Left ventricle myocardium inferior (tissue), 1 donor: ENCODE measurements at places on chromosomes 11 and 22. TPM values are rescaled to one million over a fixed set of nuclear protein-coding genes. Genes with fewer than 3 reads are reported as not detected.

DNA sequence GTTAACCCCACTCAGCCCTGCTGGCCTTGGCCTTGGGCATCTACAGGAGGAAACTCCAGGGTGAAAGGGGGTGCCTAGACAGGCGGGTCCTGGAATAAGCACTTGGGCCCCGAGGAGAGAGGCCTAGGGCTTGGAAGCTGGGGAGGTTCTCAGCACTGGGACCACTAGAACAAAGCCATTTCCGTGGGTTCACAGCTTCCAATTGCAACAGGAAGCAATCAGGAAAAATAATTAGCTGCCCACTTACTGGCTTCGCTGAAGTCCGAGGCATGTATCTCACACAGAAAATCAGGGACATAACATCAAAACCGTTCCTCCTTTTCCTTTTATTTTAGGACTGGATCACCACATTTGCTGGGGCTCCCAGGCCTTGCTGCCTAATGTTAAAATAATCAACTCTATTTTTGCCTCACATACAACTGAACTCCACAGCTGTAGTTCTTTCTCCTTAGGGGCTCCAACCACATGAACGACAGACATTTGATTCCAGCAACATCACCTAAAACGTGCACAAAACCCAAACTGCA, 161.1 kb upstream of the GRK3 start:
- no peaks in the 10 kb centered on the region for H3K36me3 ChIP-seq
- H3K4me3 ChIP-seq, result peak overlapping the region; percentile 88
- no peak for DNase-seq
- H3K27ac ChIP-seq, result peak overlapping the region; percentile 94

- H3K4me1 ChIP-seq, result peaks cover 58% of the 10 kb centered on the region
- peak within 1 kb of the TSS; percentile 91 for H3K4me3 ChIP-seq
- H3K27me3 ChIP-seq, result no peaks in the 10 kb centered on the region
These were observed at the start of gene EIF4ENIF1 for GRCh38 chr22:31489632-31490495. Gene EIF4ENIF1 (minus strand): TSS chr22:31489842. CDS start chr22:31488718, 1,124 bp downstream.

DNA sequence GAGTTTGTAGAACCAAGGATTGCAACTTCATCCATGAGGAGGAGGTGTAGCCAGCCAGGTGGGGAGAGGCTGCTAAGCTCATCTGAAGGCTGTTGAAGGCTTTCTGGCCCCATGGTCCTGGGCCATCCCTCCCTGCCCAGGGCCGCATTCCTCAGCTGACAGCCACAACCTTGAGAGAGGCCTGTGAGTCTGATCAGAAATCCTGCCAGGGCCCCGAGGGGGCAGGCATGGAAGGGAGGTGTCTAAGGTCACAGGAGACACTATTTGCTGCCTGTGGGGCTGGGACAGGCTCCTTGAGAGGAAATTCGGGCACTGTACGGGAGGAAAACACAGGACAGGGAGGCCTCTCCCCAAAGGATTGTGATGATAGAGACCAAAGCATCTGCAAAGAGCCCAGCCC, 88.1 kb upstream of the IGLL5 start:
- H3K36me3 ChIP-seq, result no peaks in the 10 kb centered on the region
- no peak overlapping the region for H3K27ac ChIP-seq
- H3K27me3 ChIP-seq, result peaks cover 57% of the 10 kb centered on the region
- no peak for DNase-seq
- no peak overlapping the region for H3K4me3 ChIP-seq
- no peaks in the 10 kb centered on the region for H3K4me1 ChIP-seq

- H3K36me3 ChIP-seq, result no peaks in the 10 kb centered on the region
- H3K27ac ChIP-seq, result no peak overlapping the region
- no peak for DNase-seq
- peaks cover 3% of the 10 kb centered on the region for H3K27me3 ChIP-seq
- no peak overlapping the region for H3K4me3 ChIP-seq
These were observed 105.0 kb upstream of the RAG2 start for GRCh38 chr11:36703055-36703404.

The CDKN1C gene
- total RNA-seq, result 33.0 TPM

- no peaks in the 10 kb centered on the region for H3K27me3 ChIP-seq
- peak overlapping the region; percentile 80 for H3K27ac ChIP-seq
- no peaks in the 10 kb centered on the region for H3K36me3 ChIP-seq
- no peak overlapping the region for H3K4me3 ChIP-seq
These were observed 283.7 kb upstream of the ANO3 start for GRCh38 chr11:26048271-26048670.

DNA sequence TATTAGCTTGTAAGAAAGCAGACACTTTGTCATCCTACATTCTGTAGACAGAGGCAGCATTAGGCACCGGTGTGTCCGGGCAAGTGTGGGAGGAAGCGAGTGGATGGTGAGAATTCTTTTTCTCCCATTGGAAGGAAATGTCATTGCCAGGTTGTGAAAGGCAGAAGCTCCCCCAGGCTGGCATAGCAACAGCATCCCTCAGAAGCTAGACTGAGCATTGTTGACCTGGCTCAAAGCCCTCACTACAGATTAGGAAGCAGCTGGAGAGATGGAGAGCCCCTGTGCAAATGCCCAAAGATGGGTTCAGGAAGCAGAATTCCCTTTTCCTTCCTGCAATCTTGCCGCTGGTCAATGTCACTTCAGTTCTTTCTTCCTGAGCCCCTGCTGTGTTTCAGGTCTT, 1299.3 kb downstream of the TBC1D22A start:
- no peak overlapping the region for H3K4me3 ChIP-seq
- peaks cover 55% of the 10 kb centered on the region for H3K27me3 ChIP-seq
- H3K4me1 ChIP-seq, result no peaks in the 10 kb centered on the region
- DNase-seq, result no peak

GRCh38 chr11:111417011-111417765, 38.1 kb upstream of the POU2AF1 start:
- H3K36me3 ChIP-seq, result no peaks in the 10 kb centered on the region
- H3K4me3 ChIP-seq, result no peak overlapping the region
- DNase-seq, result no peak
- peak overlapping the region; percentile 4 for H3K27ac ChIP-seq
- no peaks in the 10 kb centered on the region for H3K27me3 ChIP-seq

- H3K4me1 ChIP-seq, result peaks cover 22% of the 10 kb centered on the region
- H3K27me3 ChIP-seq, result no peaks in the 10 kb centered on the region
- DNase-seq, result peak; percentile 19
These were observed 173.2 kb upstream of the SORL1-AS1 start for GRCh38 chr11:121625777-121626506.

DNA sequence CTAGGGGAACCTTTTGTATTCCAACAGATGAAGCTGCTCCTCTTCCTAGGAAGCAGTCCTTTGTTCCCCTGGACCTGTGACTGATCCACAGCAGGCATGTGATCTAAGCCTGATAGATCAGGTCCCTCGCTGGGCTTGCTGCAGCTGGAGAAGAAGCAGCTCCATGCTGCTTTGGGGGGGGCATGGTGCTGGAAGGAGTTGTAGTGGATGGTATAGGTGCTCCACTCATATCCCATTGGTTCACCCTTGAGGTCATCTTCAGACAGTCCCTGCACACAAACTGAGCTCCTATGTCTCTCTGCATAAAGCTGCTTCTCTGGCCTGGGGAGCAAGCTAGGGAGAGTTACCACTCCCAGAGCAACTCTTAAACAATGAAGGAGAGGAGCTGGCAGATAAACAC, 9.5 kb upstream of the RIC3 start:
- no peak overlapping the region for H3K4me3 ChIP-seq
- peaks cover 31% of the 10 kb centered on the region for H3K27me3 ChIP-seq
- H3K36me3 ChIP-seq, result no peaks in the 10 kb centered on the region
- no peak for DNase-seq
